ENCODE measurements at places on chromosomes 7 and 10.

GRCh38 chr7:1895664-1896515 lies 225.8 kb downstream of the ELFN1 start:
- no peak for DNase-seq

GRCh38 chr10:112672706-112673105 lies 225.7 kb downstream of the VTI1A start:
- no peak for DNase-seq

- peak; percentile 6 for DNase-seq
These were observed 6.1 kb downstream of the NPY start for GRCh38 chr7:24290004-24290641.

DNA sequence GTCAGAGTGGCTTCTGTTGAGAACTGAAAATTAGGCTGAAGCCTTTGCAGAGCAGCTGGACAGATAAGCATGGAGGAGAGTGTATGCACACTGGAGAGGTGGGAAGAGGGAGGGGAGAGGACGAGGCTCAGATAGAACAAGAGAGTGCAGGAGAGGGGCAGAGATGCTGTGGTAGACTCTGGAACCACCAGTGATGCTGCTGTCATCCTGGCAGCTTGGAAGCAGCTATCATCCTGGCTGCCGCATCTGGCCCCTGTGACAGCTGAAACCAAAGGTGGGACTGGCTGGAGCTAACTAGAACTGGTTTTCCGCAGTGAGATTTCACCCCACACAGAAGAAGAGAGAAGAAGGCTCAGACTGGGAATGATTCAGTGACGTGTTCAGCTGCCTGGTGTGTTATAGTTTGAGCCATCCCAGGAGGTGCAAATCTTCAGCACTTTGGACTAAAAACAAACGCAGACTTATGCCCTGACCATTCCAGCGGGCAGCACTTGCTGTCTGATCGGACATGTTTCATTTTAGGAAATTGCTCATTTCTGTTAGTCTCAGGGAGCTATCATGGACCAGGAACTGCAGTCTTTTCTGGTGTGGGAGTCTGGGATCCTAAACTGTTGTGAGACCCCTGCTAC lies 38.4 kb downstream of the EEPD1 start:
- no peak for DNase-seq

DNA sequence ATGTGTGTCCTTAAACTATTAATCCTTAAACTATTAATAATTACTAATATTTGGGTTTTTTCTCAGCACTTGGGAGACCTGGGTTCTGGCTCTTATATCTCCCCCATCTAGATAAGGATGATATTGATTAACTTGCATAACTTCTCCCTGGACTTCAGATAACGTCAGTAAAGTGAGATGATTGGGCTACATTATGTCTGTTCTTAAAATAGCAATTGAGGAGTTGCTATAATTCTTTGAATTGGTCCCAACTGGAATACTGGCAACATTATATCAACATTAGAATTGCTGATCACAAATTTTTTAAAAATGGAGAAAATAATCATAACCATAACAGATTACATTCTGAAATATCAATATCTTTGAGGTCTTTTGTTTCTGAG lies 1.9 kb downstream of the APBB1IP start:
- DNase-seq: no peak

DNA sequence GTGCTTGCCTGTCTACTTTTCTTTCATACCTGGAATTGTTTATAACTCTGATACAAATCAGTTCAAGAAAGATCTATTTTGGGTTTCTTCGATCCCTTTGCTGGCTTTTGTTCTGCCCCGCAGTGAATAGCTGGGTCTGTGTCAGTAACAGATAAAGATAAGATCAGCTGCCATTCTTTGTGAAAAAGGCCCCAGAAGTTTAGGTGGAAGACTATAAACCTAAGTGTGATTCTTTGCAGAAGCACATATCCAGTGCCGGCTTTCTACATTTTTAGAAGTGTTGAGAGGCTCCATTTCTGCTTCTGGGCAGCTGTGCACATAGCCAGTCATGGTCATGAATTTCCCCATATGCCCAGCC lies 686.4 kb upstream of the C7orf33 start:
- no peak for DNase-seq

DNA sequence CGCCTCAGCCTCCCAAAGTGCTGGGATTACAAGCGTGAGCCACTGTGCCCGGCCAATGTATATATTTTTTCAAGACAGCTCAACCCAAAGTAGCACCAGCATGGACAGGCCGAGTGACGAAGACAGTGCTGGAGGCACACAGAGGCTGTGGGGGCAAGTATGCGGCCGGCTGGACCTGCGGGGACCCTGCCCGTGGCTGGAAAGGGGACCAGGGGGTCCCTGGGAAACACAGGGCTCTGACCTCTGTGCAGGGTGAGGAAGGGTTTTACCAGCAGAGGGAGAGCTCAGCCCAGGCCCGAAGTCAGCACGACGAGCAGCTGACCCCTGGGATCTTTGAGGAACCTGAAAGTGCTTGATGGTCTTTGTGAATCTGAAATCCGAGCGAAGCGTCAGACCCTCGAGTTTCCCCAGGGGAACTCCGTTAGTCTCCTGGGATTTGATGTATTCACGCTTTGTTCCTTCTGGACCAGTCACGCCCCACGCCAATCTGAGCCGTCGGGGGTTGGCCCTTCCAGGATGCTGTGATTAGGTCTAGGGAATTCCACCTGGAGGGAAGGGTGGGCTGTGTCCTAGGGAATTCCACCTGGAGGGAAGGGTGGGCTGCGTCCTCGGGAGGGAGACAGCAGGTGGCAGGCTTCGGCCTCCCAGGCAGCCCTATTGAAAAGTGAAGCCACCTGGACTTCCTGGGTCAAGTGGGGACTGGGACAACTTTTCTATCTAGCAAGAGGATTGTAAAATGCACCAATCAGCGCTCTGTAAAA lies 10.9 kb upstream of the ZFAND2A start:
- no peak for DNase-seq

DNA sequence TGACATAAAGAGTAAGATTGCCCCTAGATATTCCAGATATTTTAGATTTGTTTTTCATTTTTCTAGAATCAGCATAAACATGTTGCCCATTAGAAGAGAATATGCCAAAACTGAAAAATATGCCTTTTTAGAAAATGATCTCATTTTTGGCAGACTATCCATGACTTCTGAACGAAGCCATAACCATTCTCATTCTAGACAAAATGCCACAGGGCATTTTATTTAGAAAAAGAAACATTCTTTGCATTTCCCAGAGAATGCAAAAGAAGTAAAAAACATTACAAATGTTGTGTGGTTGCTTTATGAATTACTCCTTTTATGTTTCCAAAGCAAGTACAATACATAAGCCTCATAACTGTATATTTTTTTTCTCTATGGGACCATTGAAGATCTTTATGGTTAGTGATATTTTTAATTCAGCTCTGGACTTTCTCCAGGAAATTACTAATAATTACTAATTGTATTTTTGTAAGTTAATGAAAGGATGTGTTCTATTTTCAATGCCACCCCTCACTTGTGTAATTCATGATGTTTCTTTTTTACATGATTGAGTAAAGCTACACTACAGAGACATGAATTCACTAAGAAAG lies 109.6 kb upstream of the SEM1 start:
- DNase-seq: no peak

- DNase-seq: no peak
These were observed 10.0 kb downstream of the CYP3A43 start for GRCh38 chr7:99837649-99838361.

- DNase-seq: no peak
These were observed 68.7 kb downstream of the VWA2 start for GRCh38 chr10:114307731-114308130.

GRCh38 chr10:79424221-79425073 lies 21.0 kb downstream of the ZCCHC24 start:
- DNase-seq: no peak

DNA sequence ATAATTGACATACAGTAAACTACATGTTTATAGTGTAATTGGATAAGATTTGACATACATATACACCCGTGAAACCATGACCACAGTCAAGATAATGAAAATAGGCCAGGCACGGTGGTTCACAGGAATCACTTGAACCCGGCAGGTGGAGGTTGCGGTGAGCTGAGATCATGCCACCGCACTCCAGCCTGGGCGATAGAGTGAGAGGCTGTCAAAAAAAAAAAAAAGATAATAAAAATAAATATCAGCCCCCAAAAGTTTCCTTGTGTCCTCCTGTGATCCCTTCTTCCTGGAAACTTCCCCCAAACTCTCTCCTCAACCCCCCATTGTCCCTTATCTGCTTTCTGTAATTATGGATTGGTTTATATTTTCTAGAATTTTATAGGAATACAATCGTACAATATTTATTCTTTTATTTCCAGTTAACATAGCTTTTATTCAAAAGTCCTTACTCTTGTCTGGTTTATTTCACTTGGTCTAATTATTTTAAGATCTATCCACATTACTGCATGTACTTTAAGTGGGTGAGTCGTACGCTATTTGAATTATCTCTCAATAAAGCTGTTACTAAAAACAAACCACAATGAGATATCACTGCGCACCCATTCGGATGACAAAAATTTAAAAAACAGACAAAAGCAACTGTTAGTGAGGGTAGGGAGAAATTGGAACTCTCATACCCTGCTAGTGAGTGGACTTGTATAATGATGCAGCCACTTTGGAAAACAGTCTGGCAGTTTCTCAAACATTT lies 30.1 kb upstream of the TNPO3 start:
- DNase-seq: no peak

- no peak for DNase-seq
These were observed 20.2 kb downstream of the ZMIZ2 start for GRCh38 chr7:44768628-44769371.

- peak; percentile 60 for DNase-seq
These were observed 88.1 kb downstream of the HIP1 start for GRCh38 chr7:75650681-75651080.

All from NCI-H2081 (cell line).